EL (cell line): ENCODE measurements at places on chromosomes 2 and 18.

DNA sequence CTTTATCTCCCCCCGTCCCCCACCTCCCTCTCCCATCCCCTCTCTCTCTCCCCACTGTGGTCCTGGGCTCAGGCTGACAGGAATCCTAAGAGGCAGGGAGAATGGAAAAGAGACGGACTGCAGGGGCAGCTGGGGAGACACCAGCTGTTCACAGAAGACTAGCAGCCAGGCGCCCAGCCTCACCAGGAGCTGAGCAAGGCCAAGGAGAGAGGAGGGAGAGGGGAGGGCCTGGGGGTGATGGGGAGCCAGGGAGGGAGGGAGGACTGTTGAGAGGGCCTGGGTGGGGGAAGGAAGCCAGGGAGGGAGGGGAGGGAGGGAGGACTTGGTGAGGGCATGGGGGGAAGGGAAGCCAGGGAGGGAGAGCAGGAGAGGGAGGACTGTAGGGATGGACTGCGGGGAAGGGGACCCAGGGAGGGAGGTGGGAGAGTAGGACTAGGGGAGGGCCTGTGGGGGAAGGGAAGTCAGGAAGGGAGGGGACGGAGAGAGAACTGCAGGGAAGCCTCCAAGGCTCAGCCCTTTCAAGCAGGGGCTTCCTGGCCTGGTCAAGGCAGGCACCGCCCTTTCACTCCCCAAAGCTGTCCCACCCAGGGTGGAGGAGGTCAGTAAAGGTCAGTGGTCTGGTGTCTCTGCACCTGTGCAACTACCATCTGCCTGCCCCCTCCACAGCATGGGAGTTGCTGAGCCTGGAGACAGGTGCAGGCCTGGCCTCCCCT is 517.7 kb upstream of the MYT1L start:
- DNase-seq, result no peak

- no peak for DNase-seq
Observed at GRCh38 chr2:54725343-54726099, 2.1 kb downstream of the EML6 start.

DNA sequence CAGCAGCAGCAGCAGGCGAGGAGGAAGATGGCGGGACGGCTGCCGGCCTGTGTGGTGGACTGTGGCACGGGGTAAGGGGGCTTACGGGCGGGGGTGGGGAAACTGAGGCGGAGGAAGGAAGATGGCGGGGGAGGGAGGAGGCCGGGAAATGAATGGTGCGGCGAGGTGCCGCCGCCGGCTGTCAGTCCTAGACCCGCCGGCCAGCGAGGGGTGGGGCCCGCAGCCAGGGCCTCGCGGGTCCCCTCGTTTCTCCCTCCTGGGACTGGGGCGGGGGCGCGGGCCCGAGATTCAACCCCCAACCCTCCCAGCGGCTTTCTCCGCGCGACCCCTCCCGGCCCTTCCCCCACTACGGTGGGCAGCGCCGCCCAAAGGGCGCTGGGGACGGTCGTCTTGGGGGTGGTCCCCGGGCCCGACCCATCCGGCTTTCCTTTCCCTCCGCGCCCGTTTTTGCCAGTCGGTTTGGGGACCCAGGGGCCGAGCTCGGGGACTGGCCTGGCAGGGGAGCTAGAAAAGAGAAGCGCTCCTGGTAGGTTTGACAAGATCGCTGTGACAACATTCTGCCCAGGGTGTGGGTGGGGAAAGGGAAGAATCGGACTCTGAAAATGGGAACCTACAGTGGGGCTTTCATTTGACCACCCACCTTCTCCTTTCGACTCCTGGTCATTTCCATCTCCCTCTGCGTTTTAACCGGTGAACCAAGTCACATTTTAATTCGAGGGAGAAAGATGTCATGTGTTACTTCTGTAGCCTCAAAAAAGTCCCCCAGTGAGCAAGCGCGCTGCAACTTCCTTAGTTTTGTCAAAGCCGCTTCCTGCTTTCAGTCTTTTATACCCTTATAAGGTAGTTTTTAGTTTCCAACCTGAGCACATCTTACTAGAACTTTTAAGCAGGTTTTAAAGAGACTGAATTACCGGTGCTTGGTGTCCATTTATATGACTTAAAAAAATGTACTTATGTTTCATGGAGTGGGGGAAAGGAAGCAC is 655 bp downstream of the ACTR3 start:
- DNase-seq, result peak; percentile 74

GRCh38 chr2:186822323-186822722 is 26.6 kb downstream of the ZSWIM2 start:
- DNase-seq, result no peak

- no peak for DNase-seq
Observed at GRCh38 chr2:165448406-165448805, 21.1 kb upstream of the CSRNP3 start.

DNA sequence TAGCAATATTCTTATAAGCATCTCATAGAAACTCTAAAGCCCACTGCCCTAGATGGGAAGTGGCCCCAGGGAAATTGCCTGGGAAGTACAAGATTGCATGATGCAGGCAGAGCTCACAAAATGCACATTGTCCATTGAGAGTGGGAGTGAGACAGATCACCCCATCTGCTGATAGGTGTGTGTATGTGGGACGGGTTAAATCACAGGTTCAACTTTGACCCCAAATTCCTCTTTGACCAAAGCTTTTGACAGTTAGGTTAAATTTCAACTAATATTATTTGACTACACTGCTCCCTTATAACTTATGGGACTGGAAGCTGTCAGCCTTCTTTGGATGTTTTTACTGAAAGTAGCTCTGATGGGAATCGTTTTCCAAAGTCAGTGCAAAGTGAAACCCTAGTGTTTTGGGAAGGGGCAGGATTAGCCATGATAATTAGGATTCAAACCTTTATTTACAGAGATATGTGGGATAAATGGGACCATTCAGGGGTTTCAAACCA is 11.4 kb upstream of the FABP1 start:
- DNase-seq, result no peak
